ENCODE measurements at places on chromosomes 1 and 21. TPM values are rescaled to one million over a fixed set of nuclear protein-coding genes. Genes with fewer than 3 reads are reported as not detected.

The VSIG8 gene
- under 0.01 TPM for total RNA-seq

The ADAMTSL4 gene
- total RNA-seq, result 13.0 TPM

The ZNF683 gene
- total RNA-seq, result not detected

The C21orf91 gene
- 13.6 TPM for total RNA-seq

The KRTAP20-3 gene
- total RNA-seq, result not detected

The RAB42 gene
- 4.1 TPM for total RNA-seq
